Activated CD4-positive, alpha-beta T cell treated with anti-CD3 and anti-CD28 coated beads for 4 hours (primary cell): ENCODE measurements at places on chromosomes 11 and 22.

DNA sequence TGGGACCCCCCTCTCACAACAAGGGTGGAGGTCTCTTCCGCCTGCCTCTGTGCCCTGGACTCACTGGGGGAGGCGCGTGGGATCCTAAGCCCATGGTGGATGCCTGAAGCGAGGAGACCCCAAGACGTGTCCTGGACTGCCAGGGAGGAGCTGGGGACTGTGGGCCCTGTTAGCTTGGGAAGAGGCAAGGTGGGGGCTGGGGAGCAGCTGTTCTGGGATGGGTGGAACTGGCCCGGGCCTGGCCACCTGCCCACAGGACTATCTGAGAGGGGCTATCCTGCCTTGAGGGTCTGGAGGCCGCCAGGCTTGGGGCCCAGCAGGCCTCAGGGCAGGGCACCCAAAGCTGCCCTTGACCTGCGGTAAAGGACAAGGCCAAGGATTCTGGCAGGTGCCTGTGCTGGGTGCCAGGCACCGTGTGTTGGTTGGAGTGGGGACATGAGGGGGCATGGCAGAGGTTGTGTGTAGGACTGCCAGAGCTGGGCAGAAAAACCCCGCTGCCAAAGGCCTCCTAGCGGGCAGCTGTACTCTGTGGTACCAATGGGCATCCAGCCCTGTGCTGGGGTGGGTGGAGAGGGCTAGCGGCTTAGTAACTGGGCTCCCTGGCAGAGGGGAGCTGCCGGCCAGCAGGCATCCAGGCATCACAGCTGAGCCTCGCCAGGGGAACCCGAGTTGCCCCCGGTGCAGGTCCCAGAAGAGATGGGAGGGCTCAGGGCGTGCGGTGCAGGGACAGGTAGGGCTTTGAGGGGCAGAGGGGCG, 670 bp downstream of the LSP1 start:
- no peak for DNase-seq

GRCh38 chr22:42711281-42711731, 9.4 kb downstream of the A4GALT start:
- DNase-seq: no peak

GRCh38 chr11:63573881-63574855, 11.0 kb upstream of the PLAAT2 start:
- peak; percentile 16 for DNase-seq

GRCh38 chr11:108906826-108907225, 242.0 kb downstream of the DDX10 start:
- no peak for DNase-seq

GRCh38 chr11:126646701-126647557, 291.4 kb downstream of the ST3GAL4 start:
- no peak for DNase-seq

DNA sequence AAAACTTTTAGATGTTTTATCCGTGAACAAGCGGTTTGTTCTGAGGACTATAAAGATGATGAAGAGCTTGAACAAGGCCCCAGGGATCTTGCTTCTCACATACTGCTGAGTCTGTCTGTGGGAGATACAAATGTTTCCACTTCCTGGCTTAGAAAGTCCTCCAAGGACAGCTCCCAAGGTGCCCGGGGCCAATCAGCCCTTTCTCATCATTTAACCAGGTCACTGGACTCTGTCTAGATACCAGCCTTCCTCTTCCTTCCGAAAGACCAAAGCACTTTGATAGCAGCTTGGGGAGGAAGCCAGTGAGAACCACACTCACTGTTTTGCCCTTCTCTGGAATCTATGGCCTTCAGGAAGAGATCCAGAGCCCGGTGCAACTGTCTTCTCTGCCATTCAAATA, 4.3 kb upstream of the MICAL2 start:
- no peak for DNase-seq

- no peak for DNase-seq
Observed at GRCh38 chr22:39283322-39284141, 35.9 kb downstream of the RPL3 start.

- no peak for DNase-seq
Observed at GRCh38 chr22:50739279-50739691, 1.3 kb downstream of the ACR start.

DNA sequence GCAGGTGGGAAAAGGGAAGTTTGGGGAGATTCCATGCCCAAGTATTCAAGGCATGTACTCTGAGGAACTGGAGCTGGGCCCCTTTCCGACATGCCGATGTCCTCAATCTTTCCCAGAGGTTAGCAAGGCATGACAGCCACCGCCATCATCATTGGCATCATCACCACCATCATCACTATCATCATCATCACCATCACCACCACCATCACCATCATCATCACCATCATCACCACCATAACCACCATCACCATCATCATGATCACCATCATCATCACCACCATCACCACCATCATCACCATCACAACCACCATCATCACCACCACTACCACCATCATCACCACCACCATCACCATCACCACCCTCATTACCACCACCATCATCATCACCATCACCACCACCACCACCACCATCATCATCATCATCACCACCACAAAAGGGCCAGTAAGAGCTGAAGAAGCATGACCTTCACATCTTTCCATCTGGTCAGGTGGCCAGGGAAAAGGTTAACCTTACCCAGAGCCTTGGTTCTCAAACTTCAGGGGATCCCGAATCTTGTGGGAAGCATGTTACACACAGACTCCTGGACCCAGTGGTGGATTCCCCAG, 25.8 kb downstream of the PHF21B start:
- no peak for DNase-seq

GRCh38 chr22:36360011-36360410, 27.8 kb downstream of the MYH9 start:
- no peak for DNase-seq

DNA sequence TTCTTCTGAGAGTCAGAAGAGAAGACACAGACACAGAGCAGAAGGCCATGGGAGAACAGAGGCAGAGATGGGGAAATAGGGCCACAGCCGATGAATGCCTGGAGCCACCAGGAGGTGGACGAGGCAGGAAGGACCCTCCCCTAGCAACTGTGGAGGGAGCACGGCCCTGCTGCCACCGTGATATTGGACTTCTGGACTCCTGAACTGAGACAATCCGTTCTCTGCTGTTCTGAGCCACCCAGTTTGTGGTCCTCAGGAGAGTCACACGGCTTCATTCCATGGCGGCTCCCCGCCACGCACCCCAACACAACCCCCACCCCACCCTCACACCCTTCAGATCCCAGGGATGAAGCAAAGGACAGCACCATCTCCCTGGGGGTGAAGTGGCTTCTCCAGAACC, 338.1 kb downstream of the CTTN start:
- DNase-seq: no peak

DNA sequence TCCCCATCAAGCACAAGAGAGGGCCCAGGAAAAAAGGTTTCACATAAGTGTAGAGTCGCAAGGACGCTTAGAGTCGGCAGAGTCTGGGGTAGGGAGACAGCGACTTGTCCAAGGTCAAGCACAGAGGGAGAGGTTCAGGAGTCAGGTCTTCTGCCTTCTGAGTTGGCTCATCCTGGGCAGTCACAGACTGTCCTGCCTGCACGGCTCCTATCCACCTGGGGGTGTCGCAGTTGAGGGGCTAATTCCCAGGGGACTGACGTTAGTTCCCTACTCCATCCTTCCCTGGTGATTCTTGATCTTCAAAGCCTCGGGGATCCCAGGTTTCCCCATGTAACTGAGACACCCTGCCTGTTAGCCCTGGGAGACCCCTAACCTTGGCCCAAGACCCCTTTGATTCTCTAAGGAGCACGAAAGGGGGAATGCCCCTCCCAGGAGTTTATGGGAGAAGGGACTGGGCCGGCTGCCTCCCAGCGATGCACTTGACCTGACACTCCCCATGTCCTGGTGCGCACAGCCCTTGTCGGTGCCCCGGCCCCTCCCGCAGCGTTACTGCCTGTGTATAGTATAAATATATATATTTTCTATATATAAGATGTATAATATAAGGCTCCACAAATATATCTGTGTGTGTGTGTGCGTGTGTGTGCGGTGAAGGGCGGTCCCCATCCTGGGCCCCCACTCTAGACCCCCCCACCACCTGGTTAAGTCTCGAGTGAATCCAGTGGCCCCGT, 14.7 kb upstream of the TAB1 start:
- DNase-seq: no peak

DNA sequence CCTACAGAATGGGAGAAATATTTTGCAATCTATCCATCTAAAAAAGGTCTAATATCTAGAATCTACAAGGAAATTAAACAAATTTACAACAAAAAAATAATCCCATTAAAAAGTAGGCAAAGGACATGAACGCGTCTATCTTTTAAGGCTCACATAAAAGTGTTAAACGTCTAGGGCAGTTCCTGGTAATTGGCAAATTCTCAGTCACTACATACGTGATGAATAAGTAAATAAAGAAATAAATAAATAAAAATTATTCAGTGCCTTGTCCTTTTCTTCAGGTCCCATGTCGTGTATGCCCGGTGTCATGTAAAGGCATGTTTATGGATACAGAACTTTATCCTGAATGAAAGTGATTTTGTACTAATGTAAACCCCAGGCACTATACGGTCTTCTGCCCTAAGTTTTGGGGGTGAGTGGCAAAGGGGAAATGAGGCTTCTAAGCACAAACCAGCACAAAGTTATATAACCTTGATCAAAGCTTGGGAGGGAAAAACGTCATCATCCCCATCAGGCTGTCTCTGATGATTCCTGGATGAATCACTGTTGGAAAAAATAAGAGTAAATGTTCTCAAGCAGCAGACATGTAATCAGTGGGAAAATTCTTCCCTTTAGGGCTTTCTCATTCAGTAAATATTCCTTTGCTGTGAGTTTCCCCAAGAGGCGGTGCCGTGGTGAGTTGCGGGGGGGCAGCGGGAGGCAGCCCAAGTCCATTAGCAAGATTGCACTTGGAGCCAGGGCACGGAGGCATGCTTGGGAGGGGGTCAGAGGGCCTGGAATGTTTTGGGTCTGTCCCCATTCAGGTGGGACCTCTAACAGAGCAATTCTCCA, 30.4 kb upstream of the MICAL2 start:
- DNase-seq: no peak

GRCh38 chr22:21865041-21865440, 2.4 kb downstream of the MAPK1 start:
- DNase-seq: no peak

DNA sequence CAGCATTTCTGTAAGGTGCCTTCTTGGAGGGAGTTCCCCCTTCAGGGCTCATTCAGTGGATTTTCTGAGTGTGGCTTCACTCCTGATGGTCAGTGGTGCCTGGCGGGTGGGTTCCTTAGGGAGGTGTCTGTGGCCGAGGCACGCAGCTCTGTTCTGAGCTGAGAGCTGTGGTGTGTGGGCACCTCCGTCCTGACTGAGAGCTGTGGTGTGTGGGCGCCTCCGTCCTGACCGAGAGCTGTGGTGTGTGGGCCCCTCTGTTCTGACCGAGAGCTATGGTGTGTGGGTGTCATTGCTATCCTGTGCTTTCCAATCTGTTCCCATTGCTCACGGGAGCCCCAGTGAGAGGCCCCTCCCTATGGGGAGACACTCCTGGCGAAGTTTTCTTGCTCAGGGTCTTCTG, 39.8 kb downstream of the MUC6 start:
- DNase-seq: no peak

- DNase-seq: no peak
Observed at GRCh38 chr11:32420937-32421901, 14.1 kb downstream of the WT1 start.

DNA sequence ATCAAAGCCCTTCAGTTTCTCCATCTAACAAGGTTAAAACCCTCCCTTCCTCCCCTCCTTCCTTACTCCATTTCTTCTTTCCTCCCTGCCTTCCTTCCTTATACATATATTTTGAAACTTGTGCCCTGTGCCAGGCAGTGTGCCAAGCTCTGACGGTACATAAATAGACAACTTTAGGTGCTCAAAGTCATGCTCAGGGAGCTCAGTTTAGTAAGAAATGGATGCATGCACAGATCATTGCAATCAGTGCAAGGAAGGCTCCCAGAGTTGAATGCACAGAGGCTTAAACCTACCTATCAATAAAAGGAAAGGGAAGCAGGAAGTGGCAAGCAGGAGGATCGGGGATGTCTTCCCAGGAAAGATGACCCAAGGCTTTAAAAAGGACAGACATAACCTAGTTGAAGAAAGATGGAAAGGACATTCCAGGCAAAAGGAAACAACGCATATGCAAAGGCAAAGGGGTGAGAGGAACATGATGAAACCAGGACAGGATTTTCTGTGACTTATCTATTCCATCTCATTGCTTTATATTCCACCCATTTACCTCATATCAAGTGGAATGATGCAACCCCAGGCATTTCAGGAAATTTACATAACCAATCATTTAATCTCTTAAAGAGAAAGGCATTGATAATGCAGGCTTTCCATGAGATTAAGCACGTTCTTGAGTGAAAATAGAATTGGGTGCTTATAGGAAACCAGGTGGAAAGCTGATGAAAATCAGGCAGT, 13.2 kb downstream of the FZD4 start:
- DNase-seq: no peak

DNA sequence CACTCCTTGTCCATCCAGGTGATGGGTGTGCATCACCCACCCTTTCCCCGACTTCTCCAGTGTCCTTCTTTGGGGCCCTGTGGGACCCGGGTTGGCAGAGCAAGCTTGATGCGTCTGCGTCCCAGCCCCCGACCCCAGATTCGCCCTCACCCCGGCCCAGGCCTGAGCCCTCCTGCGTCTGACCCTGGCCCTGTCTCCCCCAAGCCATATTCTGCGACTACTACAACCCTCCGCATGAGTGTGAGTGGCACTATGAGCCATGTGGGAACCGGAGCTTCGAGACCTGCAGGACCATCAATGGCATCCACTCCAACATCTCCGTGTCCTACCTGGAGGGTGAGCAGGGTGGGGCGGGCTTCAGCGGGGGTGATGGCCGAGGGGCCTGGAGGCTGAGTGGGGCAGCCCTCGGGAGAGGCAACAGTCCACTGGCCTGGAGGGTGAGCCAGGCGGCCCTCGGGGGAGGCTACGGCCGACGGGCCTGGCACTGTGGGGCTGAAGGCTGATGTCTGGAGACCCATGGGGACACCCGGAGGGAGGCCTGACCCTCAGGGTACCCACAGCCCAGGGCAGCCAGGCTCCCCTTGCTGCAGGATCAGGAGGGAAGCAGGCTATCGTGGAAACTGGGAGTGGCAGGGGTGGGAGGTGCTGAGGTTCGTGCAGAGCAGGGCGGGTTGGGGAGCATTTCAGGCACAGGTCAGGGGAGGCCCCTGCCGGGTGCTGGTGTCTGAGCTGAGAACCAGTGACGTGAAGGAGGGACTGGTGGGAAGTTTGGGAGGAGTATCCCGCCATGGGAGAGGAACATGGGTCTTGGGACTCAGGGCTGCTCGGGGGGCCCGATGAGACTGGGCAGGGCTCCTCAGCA, 15.3 kb downstream of the MUC2 start:
- no peak for DNase-seq

DNA sequence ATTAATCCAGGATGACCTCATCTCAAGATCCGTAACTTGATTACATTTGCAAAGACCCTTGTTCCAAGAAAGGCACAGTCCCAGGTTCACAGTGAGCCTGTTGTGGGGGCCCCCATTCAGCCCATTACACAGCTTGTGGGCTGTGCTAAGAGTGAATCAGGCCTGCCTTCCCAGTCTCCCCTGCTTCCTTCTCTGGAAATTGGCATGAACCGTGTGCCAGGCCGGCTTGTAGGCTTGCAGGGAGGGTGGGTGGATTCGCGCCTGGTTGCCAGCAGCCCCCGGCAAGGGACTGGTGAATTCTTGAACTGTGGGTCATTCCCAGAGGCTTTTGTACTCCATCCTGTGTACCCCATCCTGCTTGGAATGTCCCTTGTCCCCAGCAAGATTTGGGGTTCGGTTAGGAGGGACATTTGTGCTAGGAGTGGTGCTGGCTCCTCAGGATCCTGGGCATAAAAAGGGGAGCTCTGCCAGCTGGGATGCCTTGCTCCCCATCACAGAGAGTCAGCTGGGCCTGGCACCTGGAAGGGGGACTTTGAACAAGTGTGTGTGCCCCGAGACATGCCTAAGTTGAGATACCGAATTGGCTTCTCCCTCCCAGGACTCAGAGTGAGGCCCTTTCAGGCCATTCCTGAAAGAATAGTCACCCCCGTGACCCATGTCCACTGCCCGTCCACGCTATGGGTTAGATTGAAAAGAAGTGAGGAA, 818.2 kb downstream of the BRD1 start:
- DNase-seq: no peak
